ENCODE measurements at places on chromosomes 1 and 21.
A peak's percentile ranks its signal among the peaks of the same experiment; 100 is the strongest.

DNA sequence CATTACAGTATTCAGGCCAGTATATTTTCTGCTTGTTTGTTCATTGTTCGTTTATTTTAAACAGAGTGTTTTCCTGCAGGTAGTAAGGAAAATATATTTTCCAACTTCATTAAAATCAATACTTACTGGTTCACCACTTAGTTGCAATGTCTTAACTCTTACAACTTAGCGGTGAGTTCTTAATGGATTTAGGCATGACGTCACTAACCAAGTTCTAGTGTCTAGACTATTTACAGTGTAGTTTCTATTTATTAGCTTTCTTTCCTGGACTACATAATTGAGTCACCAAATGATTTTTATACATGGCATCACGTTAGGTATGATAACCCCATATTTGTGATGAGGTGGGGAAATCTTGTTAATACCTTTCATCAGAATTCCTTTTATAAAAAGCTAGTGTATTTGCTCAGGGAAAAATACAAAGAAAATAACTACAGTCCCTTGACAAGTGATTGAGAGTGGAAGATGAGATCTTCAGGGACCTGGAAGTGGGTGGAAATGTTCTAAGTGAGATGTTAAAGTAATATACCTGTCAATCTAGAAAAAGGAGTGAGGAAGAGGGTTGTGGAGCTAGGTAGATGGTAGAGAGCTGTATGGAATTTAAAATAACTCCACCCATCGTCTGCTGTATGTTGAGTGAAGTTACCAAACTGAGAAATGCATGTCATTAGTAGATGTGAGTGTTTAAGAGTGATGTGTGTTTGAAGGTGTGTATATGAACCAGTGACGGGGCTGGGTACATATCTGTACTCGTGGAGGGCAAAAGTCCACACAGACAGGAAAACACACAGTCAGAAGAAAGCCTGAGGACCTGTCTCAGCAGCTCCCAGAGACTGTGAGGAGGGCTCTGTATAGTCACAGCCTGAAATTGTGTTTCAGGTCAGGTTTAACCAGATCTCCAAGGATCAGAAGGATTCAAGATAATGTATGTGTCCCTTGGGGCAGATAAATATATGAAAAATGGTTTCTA, 197.6 kb upstream of the ADAMTS5 start:
- DNase-seq, result no peak

- DNase-seq, result peak; percentile 25
Measured at GRCh38 chr1:67687198-67687545, 2.2 kb downstream of the GADD45A start.

GRCh38 chr1:55775007-55775406, 559.8 kb upstream of the USP24 start:
- no peak for DNase-seq

GRCh38 chr1:2230781-2231531, 2.8 kb downstream of the SKI start:
- no peak for DNase-seq

DNA sequence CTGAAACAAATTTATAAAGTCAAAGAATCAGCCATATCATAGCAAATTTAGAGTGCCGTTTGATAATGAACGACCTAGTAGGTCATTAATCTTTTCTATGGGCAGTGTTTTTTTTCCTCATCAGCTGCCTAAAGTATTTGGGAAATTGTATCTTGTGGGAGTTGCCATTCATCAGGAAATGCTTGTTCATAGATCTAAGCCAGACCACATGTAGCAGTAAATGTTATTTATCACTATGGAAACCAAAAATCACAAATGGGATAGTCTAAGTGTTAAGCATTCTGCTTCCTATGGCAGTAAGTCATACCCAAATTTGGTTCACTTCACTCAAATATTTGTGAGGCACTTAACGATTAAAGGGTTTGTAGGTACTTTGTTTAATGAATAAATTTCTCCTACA, 52.9 kb downstream of the LRRC8D start:
- no peak for DNase-seq

DNA sequence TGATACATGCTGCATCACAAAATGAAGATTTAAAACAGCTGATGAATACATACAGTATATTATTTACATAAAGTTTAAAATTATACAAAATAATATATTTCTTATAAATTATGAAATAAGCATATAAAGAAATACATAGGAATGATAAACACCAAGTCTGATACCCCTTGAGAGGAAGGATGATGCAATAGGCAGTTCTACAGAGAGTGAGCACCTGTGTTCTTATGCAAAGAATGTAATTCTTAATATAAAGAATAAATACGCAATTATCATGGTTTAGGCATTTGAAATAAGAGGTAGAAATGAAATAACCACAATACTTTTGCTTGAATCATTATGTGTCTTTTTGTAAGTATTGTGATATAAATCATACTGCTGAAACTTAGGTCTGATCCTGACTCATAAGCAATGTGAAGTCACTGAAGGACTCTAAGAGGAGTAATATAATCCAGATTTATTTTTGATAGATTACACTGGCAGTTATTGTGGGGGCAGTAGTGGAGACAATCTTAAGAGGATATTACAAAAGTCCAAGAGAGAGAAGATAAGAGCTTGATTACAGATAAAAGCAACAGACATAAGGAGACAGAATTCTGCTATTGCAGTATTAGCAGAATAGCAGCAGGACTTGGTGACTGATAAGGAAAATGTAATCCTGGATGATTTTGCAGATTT, 39.0 kb downstream of the TTLL7 start:
- DNase-seq, result no peak

- DNase-seq, result no peak
Measured at GRCh38 chr1:28190337-28190979, 14.0 kb upstream of the PTAFR start.

- DNase-seq, result no peak
Measured at GRCh38 chr21:33229099-33229783, 497 bp upstream of the IFNAR2 start.

DNA sequence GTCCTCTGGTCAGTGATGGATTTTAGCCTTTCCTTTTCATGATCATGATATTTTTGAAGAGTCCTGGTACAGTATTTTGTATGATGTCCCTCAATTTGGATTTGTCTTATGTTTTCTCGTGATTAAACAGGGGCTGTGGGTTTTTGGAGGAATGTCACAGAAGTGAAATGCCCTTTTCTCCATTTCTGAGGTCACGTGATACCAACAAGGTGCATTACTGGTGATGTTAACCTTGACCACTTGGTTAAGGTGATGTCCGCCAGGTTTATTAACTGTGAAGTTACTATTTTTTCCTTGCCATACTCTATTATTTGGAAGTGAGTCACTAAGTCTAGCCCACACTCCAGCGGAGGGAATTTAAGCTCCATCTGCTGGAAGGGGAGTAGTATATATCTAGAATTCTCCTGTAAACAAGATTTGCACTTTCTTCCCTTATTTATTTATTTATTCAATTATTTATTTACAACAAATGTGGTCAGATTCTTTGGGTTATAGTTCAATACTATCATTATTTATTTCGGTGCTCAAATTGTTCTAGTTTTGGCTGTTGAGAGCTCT, 123.4 kb downstream of the HIVEP3 start:
- no peak for DNase-seq

DNA sequence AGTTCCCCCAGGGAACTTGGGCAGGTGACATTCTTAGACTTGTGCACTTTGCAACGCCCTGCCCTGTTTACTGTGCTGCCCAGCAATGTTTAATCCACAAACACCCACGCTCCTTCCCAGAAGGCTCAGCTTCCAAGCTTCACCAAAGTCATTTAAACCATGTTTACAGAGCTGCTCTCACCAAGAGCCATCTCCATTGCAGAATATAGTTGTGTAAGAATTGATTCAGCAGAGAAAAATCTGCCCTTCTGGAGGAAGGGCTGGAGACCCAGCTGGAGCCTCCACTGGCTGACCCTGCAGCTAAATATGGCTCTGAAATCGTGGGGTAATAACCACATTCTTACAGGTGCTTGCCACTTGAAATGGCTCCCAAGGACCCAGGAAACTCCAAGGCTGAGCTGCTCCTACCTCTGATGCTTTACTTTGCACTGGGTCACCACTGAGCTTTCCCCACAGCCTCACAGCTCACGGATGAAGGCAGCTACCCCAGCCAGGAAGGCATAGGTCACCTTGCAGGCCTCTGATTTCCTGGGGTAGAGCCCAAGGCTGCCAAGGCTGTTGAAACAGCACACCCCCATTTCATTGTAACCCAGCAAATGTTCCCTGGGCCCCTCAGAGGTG, 8.7 kb downstream of the CAPN2 start:
- DNase-seq, result no peak

GRCh38 chr1:53585565-53585964, 126.4 kb downstream of the DMRTB1 start:
- DNase-seq, result no peak

GRCh38 chr21:37249112-37249904, 17.8 kb downstream of the VPS26C start:
- no peak for DNase-seq

DNA sequence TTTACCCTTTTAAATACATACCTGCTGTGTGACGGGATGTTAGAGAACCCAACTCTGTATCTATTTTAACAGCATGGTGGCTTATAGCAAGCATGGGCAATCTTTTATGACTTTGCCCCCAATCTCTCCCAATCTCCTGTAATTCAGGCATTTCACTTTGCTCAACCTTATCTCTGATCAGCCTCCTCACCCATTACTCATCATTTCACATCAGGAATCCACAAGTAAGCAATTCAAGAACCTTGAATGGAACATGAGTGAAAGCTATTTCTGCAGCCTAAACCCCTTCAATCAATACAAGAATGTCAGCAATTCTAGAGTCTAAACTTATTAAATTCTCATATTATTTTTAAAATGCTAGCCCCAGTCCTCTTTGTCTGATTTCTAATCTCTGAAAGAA, 199.8 kb downstream of the ST6GALNAC3 start:
- no peak for DNase-seq

- no peak for DNase-seq
Measured at GRCh38 chr1:232033285-232033684, 406.7 kb downstream of the DISC1 start.

- DNase-seq, result no peak
Measured at GRCh38 chr1:9758559-9759121, 65.1 kb downstream of the CLSTN1 start.

DNA sequence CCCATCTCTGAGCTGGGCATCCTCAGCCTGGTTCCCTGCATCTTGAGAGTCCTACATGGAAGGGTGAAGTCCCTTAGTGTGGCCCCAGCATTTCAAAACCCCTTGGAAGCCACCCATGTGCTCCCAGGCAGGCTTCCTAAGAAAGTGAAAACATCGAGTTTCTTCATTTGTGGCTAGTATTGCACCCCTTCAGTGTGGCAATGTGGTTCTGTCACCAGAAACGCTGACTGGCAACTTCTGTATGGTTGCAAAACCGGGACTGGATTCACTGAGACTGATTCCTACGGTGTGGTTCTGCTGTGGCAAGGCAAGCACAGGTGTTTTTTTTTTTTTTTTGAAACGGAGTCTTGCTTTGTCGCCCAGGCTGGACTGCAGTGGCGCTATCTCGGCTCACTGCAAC, 9.0 kb upstream of the IFNGR2 start:
- no peak for DNase-seq

GRCh38 chr21:32977216-32977615, 48.5 kb upstream of the OLIG2 start:
- DNase-seq, result no peak

DNA sequence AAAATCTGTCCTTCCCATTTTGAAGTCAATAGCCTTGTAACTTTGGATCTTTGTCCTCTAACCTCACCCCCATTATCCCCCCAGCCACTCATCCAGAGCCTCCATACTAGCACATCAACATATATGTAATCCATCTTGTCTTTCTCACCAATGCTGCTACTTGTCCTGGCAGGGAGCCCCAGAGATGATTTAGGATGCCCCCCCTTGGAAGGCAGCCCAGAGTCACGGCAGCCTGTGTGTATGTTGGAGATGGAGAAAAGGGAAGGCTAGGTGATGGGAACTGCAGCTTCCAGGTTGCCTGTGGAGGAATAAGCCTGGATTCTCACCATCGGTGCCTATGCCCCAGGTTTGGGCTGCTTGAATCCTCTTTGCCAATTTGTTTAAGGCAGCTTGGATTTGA, 51.7 kb upstream of the SCMH1 start:
- no peak for DNase-seq

GRCh38 chr1:65921446-65921845, 128.8 kb downstream of the PDE4B start:
- DNase-seq, result no peak

- no peak for DNase-seq
Measured at GRCh38 chr1:37096523-37096922, 62.2 kb upstream of the GRIK3 start.

DNA sequence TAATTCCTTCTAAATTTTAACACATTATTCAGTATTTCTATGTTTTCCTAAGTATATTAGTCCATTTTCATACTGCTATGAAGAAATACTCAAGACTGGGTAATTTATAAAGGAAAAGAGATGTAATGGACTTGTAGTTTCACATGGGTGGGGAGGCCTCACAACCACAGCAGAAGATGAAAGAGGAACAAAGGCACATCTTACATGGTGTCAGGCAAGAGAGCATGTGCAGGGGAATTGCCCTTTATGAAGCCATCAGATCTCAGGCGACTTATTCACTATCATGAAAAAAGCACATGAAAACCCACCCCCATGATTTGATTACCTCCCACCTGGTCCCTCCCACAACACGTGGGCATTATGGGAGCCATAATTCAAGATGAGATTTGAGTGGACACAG, 15.6 kb downstream of the GBP5 start:
- no peak for DNase-seq

- no peak for DNase-seq
Measured at GRCh38 chr1:89149229-89149628, 23.3 kb upstream of the GBP2 start.

DNA sequence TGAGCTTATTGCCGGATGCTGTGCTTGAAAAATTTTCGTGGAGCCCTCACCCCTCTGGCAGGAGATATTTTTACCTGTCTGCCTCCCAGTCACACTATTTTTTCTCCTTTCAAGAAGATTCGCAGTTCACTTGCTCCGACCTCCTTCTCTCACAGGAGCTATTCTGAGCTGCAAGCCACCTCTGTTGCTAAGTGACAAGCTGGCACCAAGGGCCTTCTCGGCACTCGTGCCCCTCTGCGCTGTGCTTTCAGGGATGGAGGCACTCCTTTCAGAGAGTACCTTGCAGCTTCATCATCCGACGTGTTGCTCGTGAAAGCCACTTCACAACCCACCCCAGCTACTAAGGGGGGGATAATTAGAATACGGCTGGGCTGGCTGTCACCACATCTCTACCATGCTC, 11.6 kb downstream of the SLC6A17 start:
- no peak for DNase-seq

- DNase-seq, result no peak
Measured at GRCh38 chr1:22263359-22263758, 120.5 kb upstream of the WNT4 start.

- DNase-seq, result no peak
Measured at GRCh38 chr1:114344656-114345055, 166.3 kb downstream of the TRIM33 start.

GRCh38 chr1:222594789-222595188, 5.1 kb upstream of the TAF1A start:
- DNase-seq, result no peak

DNA sequence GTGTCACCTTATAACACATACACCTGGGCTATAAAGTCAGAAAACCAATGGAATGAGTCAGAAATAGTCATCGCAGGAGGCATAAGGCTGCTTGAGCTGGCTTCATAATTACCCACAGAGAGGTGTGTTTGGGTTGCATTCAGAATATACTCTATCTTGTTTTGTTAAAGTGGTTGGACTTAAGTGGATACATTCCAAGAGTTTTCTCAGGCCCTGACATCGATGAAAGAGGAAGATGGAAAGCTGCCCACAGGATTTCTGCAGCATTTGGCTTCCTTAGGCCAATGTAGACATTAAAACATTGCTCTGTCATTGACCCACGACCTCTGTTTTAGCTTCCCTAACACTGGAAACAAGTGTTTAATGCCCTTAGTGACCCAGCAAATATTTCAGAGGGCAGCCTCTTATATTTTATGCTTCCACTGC, 18.6 kb upstream of the BCL10 start:
- no peak for DNase-seq

- DNase-seq, result no peak
Measured at GRCh38 chr1:88566615-88567387, 117.3 kb upstream of the PKN2 start.
